ENCODE measurements at places on chromosomes 4 and X. TPM values are rescaled to one million over a fixed set of nuclear protein-coding genes. Genes with fewer than 3 reads are reported as not detected.

Gene EXOC1
- 33.2 TPM for polyA plus RNA-seq

Gene INTS6L
- 1.1 TPM for polyA plus RNA-seq

Gene SPATA18
- 13.7 TPM for polyA plus RNA-seq

Gene SSX2B
- not detected for polyA plus RNA-seq

Gene SRPX2
- 40.3 TPM for polyA plus RNA-seq

Gene IL2
- polyA plus RNA-seq, result not detected

Gene GABRG1
- polyA plus RNA-seq, result not detected

Gene CXCL11
- not detected for polyA plus RNA-seq

Gene CSAG1
- polyA plus RNA-seq, result not detected

Gene COL25A1
- polyA plus RNA-seq, result not detected

Gene SPIN2A
- 0.59 TPM for polyA plus RNA-seq

Gene GIMD1
- not detected for polyA plus RNA-seq

Gene GPC4
- polyA plus RNA-seq, result 6.4 TPM

Gene PDZD4
- not detected for polyA plus RNA-seq

Gene GABRE
- polyA plus RNA-seq, result 13.0 TPM

Gene BST1
- 24.3 TPM for polyA plus RNA-seq

Gene FHIP1A
- polyA plus RNA-seq, result not detected

Gene ATOH1
- polyA plus RNA-seq, result not detected

Gene LINC00632
- 36.7 TPM for polyA plus RNA-seq

Gene BMP3
- polyA plus RNA-seq, result not detected

Gene SHROOM4
- 0.55 TPM for polyA plus RNA-seq

Gene BCLAF3
- 4.4 TPM for polyA plus RNA-seq

Gene TMEM255A
- not detected for polyA plus RNA-seq

Gene SCML2
- polyA plus RNA-seq, result 2.0 TPM

Gene LRRC66
- 0.16 TPM for polyA plus RNA-seq

Gene OCIAD2
- polyA plus RNA-seq, result 35.0 TPM
